ENCODE measurements at places on chromosomes 13 and 19.

DNA sequence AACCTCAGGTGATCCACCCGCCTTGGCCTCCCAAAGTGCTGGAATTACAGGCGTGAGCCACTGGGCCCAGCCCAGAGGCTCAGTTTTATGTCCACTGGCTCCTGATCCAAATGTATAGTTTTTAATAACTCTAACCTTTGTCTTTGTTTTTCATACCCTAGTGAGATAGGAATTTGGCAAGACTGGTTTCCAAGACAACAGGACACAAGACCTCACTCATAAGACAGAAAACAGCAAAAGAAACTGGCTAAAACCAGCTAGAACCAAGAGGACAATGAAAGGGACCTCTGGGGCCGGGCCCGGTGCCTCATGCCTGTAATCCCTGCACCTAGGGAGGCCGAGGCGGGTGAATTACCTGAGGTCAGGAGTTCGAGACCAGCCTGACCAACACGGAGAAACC lies 27.6 kb downstream of the CPT1C start:
- peak; percentile 26 for DNase-seq

GRCh38 chr19:42846597-42846996 lies 32.9 kb downstream of the PSG1 start:
- no peak for DNase-seq

GRCh38 chr13:20127562-20128458 lies 33.0 kb downstream of the GJA3 start:
- DNase-seq, result peak; percentile 69

- DNase-seq, result no peak
Measured at GRCh38 chr13:20149762-20150161, 11.1 kb downstream of the GJA3 start.

DNA sequence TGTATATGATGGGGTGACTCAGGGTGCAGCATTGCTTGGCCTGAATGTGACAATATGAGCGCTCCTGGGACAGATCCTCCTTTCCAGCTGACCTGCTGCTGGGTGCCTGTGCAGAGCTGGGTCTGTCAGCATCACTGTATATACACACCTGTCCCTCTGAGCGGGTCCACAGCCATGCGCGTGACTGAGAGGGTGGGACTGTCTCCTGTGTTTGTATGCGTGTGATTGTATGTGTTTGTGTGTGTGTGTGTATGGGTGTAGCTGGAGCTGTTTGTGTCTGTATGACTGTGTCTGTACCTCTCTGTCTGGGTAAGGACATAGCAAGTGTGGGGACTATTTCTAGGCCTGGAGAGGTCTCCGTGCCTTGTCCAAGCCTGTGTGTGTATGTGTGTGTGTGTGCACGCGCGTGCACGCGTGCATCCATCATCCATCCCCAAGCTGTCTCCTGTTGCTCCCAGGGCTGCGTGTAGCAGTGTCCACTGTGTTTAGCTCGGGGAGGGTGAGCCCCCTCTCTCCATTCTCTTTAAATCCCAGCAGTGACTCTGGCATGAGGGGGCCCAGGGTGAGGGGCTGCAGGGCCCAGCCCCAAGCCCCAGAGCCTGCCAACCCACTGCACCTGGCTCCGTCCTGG lies 8.3 kb downstream of the IGLON5 start:
- DNase-seq, result no peak

- peak; percentile 74 for DNase-seq
Measured at GRCh38 chr19:44757735-44758505, 9.4 kb downstream of the BCL3 start.

DNA sequence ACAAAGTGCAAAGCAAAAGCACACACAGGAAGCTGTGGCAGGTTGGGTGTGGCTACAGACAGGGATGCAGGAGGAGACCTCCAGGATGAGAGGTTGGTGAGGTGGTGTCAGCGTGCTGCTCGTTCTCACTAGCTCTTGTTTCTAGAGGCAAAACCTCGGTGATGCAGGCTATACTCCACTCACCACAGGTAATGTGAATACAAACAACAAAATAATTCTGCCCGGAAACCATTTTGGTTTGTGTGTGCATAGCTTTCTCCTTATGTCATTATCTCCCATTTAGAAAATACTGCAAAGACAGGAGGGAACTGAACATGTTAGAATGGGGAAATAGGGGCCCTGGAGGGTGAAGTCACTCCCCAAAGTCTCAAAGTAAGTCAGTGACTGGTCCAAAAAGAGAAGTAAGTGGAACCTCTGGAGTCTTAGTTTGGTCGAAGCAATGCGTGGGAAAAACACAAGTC lies 9.4 kb downstream of the LCP1 start:
- DNase-seq, result peak; percentile 31

GRCh38 chr19:34066007-34066643 lies 106.2 kb upstream of the LSM14A start:
- no peak for DNase-seq

GRCh38 chr13:110548891-110549794 lies 12.4 kb downstream of the RAB20 start:
- DNase-seq, result no peak

DNA sequence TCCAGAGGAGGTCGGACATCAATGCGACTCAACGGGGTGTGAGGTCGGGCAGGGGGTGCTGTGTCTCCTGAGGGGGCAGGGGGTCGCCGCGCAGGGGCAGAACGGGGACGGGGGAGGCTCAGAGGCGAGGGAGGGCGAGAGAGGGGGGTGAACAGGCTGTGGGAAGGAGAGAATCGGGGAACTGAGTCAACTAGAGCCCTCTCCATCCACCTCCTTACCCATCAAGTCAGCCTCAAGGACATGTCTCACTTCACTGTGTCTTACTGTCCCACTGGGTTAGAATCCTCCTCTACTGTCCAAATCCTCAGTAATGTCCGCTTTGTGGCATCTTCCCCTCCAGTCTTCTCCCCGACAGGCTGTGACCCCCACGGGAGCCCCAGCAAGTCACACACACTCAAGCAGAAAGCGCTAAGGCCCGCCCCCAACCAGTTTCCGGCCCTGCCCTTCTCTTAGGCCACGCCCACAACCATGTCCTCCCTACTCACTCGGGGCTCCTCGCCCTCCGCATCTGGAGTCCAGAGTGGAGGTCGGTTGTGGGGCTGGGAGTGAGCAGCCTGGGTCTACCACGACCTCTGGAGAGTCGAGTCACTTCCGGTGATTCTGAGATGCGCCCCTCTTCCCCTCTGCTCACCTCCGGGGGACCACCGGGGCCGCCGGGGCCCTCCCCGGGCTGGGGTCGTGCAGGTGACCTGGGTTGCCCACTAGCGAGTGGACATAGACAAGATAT lies 9.3 kb downstream of the PLEKHA4 start:
- no peak for DNase-seq

DNA sequence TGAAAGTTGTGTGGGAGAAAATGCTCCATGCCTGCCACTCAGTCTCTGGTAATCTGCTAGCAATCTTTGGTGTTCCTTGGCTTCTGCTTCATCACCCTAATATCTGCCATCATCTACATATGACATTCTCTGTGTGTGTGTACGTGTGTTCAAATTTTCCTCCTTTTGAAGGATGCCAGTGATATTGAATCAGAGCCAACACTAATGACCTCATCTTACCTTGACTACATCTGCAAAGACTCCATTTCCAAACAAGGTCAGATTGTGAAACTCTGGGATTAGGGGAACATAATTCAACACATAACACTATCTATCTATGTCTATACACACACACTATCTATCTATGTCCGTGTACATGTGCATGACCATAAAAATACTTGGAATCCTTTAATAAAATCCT lies 81.4 kb upstream of the IRS2 start:
- DNase-seq, result peak; percentile 56

DNA sequence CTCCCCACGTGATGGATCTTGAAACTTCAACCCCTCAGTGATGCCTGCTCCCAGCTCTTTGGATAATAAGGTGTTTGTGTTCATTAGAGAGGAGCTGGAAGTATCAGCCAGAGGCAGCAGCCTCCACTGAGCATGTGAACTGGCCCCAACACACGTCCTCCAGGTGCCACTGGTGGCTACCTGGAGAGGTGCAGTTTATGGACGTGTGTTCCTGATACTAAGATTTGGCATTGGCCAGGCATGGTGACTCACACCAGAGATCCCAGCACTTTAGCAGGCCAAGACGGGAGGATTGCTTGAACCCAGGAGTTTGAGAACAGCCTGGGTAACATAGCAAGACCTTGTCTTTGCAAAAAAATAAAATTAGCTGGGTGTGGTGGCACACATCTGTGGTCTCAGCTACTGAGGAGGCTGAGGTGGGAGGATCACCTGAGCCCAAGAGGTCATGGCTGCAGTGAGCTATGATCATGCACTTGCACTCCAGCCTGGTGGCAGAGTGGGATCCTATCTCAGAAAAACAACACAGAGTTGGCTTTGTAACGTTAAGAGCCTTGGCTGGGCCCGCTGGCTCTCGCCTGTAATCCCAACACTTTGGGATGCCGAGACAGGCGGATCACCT lies 34.4 kb downstream of the SLC25A42 start:
- DNase-seq, result no peak

GRCh38 chr13:113965968-113966884 lies 7.7 kb downstream of the C13orf46 start:
- DNase-seq, result no peak

- peak; percentile 46 for DNase-seq
Measured at GRCh38 chr13:46633416-46633815, 80.4 kb downstream of the LRCH1 start.

DNA sequence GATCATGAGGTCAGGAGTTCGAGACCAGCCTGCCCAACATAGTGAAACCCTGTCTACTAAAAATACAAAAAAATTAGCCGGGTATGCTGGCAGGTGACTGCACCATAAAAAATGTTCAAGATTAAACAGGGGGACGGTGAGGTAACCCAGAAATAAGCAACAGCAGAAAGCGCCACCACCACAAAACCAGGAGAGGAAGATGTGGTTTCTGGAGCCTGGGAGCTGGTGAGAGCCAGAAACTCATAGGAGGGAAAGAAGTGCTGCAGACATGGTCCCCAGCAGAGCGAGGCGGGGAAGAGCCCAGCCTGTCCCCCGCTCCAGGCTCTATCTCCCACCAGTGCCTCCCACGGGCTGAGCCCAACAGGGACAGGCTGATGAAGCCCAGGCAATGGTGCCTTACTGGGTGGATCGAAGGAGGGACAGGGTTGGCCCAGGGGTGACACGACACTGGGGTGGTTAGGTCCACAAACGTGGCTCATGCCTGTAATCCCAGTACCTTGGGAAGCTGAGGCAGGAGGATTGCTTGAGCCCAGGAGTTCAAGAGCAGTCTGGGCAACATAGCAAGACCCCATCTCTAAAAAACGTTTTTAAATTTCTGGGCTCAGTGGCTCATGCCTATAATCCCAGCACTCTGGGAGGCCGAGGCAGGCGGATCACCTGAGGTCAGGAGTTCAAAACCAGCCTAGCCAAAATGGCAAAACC lies 19.0 kb downstream of the SPC24 start:
- DNase-seq, result no peak

DNA sequence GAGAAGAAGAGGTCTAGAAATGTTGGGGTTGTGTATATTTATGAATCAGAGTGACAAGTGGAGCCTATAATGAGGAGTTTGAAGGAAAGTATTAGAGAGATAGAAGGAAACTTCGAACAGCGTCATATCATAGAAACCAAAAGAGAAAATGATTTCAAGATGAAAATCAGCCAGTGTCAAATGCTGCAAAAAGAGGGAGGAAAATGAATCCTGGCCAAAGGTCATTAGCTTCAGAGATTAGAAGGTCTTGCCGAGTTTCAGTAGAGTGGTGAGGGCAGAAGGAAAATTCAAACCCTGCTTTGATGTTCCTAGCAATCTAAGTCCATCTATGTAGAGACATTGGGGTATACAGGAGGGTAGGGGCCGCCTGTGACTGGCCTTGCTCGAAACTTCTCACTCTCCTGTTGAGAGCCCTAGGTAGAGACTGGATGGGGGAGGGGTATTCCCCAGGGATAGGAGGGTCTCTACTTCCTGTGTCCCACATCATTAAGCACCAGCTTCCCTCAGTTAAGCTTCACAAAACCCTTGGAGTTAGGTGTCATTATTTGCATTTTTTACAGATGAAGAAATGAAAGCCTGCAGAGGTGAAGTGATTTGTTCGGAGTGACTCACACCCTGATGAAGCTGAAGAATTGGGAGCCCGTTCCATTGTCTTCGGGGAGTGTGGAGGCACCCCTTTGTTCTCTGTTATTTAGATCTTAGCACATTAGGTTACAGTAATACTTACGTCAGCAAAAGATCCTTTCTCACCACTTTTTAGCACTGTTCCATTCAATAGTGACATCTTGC lies 62.8 kb downstream of the FGF9 start:
- DNase-seq, result no peak

GRCh38 chr13:22821589-22821988 lies 359.2 kb upstream of the SGCG start:
- no peak for DNase-seq

- DNase-seq, result peak; percentile 82
Measured at GRCh38 chr19:14434543-14435319, 1.6 kb downstream of the PKN1 start.

DNA sequence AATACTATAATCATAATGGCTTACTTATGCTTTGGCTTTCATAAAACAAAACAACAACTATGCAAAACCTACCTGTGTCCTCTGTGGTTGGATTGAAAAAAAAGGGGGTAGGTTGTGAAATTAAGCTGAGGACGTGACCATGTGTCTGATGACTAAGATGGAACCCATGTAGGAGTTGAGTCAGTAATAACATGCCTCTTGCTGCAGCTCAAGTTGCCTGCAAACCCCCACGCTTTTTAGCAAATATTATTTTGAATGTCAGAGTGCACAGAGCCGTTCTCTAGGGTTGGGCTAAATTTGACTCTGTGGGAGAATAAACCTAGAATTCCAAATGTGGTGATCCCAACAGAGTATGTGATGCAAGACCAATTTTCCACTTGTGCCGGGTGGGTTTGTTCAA lies 209.3 kb downstream of the KCNRG start:
- no peak for DNase-seq

DNA sequence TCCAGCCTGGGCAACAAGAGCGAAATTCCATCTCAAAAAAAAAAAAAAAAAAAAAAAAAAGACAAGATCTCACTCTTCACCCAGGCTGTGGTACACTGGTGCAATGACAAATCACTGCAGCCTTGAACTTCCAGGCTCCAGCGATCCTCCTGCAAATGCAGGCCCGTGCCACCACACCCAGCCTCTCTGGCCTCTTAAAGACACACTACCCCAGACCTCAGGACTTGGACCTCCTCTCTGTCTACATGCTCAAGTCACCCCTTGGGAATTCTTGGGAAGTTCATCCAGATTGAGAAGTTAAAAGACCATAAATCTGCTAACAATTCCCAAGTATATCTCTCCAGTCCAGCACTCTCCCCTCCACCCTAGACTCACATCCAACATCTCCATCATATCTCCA lies 10.6 kb upstream of the HIPK4 start:
- DNase-seq, result no peak

- DNase-seq, result no peak
Measured at GRCh38 chr13:75841905-75842304, 205.8 kb downstream of the LMO7 start.

DNA sequence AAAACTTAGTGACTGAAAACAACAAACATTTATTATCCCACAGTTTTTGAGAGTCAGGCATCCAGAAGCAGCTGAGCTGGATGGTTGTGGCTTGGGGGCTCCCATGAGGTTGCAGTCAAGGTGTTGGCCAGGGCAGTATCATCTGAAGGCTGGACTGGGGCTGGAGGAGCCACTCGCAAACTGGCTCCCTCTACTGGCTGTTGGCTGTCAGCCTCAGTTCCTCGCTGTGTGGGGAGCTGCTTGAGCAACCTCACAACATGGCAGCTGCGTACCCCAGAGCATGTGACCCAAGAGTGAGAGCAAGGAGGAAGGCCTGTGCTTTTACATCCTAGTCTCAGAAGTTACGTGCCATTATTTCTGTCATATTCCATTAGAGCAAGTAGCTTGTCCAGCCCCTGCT lies 9.7 kb downstream of the YJU2 start:
- no peak for DNase-seq
